Suppressor macrophage treated with lipopolysaccharide for 1 hour (primary cell): ENCODE measurements at places on chromosomes 2 and 18.

- no peak for DNase-seq
These were observed 27.1 kb downstream of the RRM2 start for GRCh38 chr2:10149635-10150034.

GRCh38 chr2:215775106-215775505 lies 238.2 kb downstream of the MREG start:
- no peak for DNase-seq

GRCh38 chr2:84022810-84023431 lies 436.2 kb downstream of the SUCLG1 start:
- DNase-seq, result peak; percentile 61

GRCh38 chr2:237298151-237299118 lies 115.5 kb downstream of the COL6A3 start:
- peak; percentile 52 for DNase-seq

- no peak for DNase-seq
These were observed 74.9 kb upstream of the TAF1B start for GRCh38 chr2:9768388-9768787.

- peak; percentile 15 for DNase-seq
These were observed 3.8 kb downstream of the PROM2 start for GRCh38 chr2:95278051-95278471.

DNA sequence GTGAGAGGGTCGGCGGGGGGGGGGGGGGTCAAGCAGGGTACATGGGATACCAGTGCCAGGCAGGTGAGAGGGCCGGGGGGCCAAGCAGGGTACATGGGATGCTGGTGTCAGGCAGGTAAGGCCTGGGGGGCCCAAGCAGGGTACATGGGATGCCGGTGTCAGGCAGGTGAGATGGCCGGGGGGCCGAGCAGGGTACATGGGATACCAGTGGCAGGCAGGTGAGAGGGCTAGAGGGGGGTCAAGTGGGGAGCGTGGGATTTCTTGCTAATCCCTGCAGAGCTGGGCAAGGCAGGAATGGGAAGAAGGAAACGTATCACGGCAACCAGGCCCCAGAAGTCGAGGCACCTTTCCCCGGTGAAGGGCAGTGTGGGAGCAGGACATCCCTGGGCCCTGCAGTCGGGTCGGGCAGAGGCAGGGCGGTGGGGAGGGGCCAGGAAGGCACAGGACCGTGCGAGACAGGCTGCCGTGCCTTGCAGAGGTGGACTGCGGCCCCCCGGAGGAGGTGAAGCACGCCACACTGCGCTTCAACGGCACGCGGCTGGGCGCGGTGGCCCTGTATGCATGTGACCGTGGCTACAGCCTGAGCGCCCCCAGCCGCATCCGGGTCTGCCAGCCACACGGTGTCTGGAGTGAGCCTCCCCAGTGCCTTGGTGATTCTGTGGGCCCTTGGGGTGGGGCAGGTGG lies 49.3 kb downstream of the MTERF4 start:
- DNase-seq, result no peak

GRCh38 chr2:169839954-169840746 lies 12.9 kb downstream of the UBR3 start:
- no peak for DNase-seq

- no peak for DNase-seq
These were observed 1228.1 kb upstream of the GYPC start for GRCh38 chr2:125427721-125428315.

DNA sequence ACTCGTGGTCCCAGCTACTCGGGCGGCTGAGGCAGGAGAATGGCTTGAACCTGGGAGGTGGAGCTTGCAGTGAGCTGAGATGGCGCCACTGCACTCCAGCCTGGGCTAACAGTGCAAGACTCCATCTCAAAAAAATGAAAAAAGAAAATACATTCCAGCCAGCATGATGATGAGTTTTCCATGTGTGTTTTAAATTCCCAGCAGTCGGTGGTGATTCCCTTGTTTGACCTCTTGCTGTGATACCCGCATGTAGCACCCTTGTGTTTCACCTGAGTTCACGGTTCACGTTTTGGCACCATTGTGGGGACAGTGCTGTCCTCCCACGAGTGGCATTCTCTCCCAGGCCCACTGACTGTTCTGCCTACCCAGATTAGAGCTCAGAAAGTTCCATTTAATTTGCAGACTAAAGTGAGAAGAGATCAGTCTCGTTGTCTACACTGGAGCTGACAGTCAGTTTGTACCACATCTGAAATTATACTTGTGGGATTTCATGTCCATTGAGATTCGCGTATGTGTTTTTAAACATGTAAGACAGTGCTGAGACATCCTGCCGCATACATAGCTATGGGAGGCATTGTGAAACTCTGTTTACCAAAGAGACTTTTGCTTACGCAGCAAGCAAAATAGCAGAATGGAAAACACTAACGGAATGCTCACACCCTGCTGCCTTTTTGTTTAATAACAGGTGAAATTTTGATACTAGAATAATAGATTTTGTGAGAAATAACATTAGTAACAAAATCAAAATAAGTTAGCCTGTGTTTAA lies 157.1 kb downstream of the GBX2 start:
- no peak for DNase-seq

- peak; percentile 74 for DNase-seq
These were observed 24.0 kb upstream of the ITGB6 start for GRCh38 chr2:160224060-160224459.

DNA sequence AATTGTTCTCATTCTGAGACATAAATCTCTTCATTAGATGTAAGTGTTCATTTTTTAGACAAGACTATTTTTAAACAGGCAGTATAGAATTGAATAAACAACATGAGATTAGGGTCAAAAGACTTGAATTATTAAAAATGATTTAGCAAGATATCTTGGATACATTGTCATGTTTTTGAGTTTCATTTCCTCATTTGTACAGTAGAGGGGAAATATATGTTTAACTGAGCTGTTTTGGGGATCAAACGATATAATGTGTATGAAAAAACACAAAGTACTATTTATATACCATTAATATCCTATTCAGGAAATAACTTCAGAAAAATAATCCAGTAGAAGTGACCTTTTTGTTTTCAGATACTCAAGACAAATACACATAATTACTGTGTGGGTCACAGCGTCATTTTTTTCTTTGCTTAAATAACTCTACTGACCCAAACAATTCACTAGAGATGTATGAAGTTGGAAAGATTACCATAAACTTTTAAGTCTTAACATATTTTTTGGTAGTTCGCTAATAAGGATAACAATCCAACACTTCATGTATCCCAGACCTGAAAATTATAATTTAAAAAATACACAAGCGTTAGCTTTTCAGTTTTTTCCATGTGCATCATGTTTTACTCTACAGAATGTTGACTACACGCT lies 896 bp upstream of the ASXL3 start:
- no peak for DNase-seq

DNA sequence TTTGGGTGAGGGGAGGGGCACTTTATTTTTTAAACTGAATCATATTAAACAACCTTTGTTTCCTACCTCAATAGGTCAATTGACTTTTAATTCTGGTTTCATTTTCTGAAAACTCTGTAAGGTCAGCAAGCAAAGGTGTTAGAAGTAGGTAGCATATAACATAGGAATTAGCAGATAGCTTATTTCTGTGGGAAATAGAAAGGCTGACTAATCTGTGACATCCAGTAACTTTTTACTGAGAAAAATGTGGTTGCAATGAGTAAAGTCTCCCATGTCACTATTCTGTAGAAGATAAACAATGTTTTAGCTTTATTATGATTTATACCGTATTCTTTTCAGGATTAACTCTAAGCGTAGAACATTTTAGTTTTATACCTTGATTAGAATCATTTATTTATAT lies 240.4 kb downstream of the PLCL1 start:
- DNase-seq, result no peak

- DNase-seq, result no peak
These were observed 142.7 kb downstream of the KLHL14 start for GRCh38 chr18:32629981-32630700.

GRCh38 chr2:99880148-99880963 lies 262.0 kb downstream of the AFF3 start:
- peak; percentile 62 for DNase-seq

GRCh38 chr18:75679331-75679730 lies 251.8 kb upstream of the SMIM21 start:
- DNase-seq, result no peak

GRCh38 chr18:9354256-9354655 lies 19.7 kb downstream of the TWSG1 start:
- peak; percentile 14 for DNase-seq

DNA sequence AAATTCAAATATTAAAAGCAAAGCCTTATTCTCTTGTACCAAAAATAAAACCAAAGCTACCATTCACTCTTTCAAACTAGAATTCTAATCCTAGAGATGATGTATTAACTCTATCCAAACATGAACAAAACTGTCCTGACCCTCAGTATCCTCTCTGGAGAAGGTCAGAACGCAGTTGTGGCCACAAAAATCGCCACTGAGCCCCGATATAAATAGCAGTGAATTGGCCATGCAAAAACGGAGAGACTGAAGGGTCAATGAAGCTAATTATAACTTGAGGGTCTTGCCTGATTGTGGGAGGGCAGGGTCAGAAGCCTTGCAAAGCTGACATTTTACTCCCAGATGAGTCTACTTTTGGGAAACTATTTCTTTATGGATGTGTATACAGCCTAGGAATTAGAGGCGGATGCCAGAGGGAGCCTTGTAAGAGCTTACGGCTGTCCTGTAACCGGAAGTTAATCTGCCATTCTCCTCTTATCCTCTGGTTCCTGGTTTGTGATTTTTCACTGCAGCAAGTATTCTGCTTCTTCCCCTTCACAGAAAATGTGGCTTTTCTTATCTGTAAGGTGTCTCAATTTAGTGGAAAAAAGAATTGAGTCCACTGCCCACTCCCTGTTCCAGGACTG lies 28.1 kb downstream of the CAVIN2 start:
- peak; percentile 22 for DNase-seq

- no peak for DNase-seq
These were observed 11.2 kb downstream of the RUFY4 start for GRCh38 chr2:218079943-218080913.

DNA sequence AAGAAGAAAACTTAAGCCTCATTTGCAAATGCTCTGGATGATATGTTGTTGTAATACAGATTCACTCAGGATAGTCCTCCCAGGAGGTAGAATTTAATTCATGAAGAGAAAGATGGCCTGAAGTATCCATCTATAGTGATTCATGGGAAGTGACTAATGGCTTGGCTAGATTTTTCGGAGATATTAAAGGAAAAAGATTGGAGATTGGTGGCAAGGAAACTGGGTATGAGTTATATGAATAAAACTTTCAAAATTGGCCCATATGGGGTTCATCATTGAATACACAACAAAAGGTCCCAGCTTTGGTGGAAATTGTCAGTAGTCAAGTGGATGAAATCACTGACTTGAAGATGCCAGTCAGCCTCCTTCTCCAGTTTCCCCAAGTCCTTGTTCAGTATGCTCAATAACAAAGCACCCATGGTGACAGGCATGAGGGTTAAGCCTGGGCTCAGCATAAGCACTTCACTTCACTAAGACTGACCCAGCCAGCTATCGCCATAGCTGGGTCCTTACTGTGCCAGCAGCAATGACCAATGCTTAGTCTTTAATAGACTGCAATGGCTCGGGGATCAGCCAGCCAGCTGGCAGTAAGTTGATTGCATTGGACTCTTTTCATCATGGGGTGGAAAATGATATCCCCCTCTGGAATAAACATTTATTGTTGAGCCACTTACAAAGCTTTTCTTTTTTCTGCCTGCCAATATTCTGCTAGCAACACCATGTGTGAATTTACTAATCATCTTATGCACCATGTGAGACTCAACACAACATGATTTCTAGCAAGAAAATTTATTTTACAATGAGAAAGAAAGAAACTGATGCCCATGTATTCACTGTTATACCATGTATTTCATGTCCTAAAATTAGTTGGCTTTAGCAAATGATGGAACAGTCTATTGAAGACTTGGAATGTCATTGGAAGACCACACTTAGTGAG lies 176.6 kb upstream of the TACR1 start:
- DNase-seq, result no peak

- DNase-seq, result no peak
These were observed 521.5 kb upstream of the NRXN1 start for GRCh38 chr2:51553476-51553875.

DNA sequence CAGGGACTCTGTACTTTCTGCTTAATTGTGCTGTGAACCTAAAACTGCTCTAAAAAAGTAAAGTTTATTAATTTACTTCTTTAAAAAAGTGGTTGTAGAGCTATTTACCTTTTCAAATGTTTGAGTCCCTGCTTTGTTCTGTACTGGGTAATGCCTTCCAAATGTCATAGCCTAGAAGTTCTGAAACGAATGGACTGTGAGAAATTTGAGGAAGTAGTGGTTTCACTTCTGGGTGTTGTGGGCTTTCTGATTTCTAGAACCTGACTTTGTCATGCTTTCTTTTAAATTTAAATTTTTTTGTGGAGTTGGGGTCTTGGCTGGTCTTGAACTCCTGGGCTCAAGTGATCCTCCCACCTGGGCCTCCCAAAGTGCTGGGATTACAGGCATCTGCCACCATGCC lies 44.6 kb downstream of the SMAD4 start:
- DNase-seq, result peak; percentile 28

GRCh38 chr2:65660340-65660739 lies 227.9 kb upstream of the SPRED2 start:
- no peak for DNase-seq

DNA sequence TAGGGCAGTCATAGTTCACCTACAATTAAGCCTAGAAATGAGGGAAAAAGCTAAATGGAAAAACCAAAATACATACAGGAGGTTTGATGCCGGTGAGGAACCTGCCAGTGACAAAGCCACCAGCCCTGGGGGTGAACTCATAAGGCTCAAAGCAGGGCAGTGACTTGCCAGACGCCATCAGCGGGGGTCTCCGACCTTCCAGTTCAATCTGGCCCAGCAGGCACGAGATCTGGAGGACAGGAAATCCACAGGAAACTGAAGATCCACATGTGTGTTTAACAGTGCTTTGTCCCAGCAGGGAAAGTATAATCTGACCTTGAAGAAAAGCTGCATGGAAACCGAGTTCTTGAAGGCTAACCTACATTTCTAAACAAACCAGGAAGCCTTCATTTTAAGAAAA lies 60.1 kb downstream of the POLR1A start:
- no peak for DNase-seq

GRCh38 chr2:233118648-233119000 lies 58.5 kb downstream of the INPP5D start:
- no peak for DNase-seq
